ENCODE measurements at places on chromosomes 12 and 14.

- peak; percentile 46 for DNase-seq
Measured at GRCh38 chr12:21169878-21170472, 39.0 kb downstream of the SLCO1B1 start.

DNA sequence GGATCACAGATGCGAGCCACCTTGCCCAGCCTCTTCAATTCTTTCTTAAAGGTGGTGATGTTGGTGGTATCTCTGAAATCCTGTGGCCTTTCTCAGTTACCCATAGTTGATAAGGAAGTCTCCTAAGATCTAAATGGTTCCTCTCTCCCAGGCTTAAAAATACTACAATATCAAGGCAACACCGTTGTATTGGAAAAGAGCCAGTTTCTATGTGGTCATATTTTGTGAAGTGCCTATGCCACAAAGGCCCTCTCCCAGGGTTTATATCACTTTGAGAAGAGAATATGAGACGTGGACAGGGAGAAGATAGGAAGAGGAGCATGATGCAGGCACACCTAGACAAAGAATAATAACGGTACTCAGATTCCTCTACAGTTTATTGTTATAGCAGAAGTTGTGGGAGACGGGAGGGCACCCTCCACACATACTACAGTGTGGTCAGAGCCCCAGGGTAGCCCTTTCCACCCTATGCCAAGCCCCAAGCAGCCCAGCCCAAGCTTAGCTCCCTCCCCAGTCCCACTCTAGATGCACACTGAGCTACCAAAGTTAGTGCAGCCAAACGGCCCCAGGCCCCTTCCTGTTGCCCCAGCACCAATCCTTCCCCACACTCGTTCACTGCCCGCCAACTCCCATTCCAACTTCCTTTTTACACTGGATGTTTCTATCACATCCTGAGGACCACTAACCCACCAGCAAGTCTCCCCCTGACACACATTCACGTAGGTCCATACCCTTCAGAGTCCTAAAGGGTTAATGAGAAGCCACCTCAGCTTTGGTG lies 8.3 kb downstream of the NDRG2 start:
- no peak for DNase-seq

DNA sequence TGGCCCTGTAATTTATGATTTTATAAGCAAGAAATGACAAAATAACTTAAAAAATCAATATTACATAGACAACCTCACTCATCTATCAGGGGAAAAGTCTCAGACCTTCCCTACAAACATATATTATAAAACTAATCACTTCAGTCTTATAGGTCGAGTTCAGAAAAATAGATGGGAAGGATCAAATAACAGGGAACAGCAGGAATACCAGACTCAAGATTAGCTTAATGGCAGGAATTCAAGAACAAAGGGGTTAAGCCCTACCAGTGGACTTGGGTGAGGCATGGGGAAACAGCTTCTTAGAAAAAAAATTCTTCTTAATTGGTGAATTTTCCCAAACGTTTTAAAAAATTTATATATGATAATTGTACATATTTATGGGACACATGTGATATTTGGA lies 51.6 kb upstream of the CRY1 start:
- DNase-seq = no peak

DNA sequence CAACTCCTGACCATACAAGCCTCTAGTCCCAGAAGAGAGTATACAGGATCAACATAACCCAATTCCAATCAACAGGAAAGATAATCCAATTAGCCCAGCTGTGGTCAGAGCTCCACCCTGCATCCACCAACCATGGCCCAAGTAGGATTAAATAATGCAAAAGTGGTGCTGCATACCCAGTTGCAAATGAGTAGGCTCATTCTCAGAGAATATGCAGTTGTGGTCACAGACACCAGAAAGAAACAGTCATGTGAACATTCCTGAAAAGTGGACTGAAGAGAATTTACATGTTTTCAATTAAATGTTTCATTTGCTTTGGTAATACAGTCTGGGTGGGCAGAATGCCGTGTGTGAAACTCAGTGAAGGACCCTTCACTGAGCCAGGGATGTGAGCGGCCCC lies 167.2 kb upstream of the BMP4 start:
- DNase-seq = no peak

DNA sequence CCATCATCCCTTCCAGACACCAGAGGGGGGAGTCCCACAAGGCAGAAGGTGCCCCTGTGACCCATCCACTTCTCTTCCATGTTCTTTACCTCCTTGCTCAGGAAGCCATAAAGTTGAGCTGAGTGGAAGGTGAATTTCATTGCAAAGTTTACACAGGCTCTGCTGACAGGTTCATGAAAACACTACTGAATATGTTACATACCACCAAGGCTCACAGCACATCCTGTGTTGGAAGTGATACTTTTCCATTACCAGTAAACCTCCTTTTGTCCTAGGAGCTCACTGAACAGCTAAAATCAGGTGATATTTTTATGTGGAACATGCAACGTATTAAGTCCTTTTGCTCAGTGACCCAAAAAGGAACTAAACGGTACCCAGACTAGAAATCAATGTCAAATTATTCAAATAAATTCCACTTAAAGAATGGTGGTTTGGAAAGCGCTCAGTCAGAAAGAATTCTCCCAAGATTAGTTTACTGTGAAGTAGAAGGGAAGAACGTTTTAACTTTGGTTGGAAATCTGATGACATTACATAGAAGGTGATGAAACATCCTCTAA lies 196.2 kb upstream of the NUDT4 start:
- no peak for DNase-seq

DNA sequence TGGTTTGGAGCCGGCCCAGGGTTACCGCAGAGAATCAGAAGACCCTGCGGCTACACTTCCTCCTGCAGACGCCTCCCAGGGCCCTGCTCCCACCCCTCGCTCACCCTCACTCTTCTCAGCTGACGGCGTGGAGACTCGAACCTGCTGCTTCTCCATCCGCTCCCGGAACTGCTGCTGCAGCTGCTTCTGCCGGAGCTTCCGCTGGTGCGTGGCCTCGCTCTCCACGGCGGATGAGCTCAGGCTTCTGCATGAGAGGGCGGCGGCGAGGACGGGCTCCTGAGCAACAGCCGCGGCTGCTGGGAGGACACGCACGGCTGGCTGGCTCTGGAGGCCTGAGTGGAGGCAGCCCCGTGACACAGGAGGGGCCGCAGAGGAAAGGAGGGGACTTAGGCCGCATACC lies 33.3 kb downstream of the RAD52 start:
- no peak for DNase-seq

GRCh38 chr12:92133795-92134637 lies 11.6 kb downstream of the BTG1 start:
- no peak for DNase-seq

DNA sequence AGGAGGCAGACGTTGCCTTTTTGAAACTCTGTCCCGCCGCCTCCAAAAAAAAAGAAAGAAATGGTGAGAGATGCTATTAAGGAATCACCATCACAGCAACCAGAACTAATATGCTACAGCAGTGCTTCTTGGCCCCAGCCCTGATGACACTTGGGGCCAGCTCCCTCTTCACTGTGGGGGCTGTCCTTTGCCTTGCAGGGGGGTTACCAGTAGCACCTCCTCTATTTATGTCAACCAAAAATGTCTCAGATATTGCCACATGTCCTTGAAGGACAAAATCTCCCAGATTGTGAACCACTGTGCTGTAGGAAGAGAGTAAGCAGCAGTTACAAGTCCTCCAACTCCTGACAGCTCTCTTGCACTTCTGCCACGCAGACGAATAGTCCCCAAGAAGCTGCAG lies 76.4 kb downstream of the LRRC74A start:
- DNase-seq = no peak

DNA sequence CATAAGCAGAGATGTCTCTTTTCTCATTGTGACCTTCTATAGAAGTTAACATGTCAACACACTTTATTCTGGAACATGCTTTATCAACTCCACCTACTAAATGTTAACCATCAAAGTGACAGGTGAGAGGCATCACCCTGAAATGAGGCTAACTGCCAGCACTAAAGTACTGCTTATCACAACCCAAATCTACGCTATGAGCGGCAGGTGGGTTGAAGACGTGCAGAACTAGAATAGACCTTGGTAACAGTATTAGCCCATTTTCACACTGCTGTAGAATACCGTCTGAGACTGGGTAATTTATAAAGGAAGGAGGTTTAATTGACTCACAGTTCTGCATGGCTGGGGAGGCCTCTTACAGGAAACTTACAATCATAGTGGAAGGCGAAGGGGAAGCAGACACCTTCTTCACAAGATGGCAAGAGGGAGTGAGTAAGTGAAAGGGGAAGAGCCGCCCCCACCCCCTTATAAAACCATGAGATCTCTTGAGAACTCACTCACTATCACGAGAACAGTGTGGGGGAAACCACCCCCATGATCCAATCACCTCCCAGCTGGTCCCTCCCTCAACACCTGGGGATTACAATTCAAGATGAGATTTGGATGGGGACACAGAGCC lies 359.0 kb downstream of the SEC23A start:
- no peak for DNase-seq

GRCh38 chr14:71119075-71119474 lies 211.8 kb downstream of the PCNX1 start:
- DNase-seq = no peak

DNA sequence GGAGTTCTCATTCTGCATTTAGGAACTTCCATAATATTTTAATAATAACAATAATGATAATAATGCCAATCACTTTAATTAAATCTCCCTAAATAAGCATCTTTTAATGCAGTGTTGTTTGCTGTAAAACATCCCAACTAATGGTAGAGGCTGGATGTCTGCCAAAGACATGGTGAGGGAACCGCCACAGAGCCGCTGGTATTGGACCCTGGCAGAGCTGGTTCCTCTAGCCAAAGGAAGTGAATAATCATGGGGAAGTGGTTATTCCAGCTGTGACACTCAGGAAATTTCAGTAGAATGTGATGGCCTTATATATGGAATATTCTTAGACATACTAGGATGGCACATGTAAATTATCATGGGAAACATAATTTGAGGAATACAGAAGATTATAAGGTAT lies 483.3 kb downstream of the ZFP36L1 start:
- DNase-seq = no peak

GRCh38 chr14:66403183-66403582 lies 83.0 kb upstream of the CCDC196 start:
- DNase-seq = no peak

GRCh38 chr12:56629459-56630179 lies 507 bp downstream of the BAZ2A start:
- DNase-seq = no peak

DNA sequence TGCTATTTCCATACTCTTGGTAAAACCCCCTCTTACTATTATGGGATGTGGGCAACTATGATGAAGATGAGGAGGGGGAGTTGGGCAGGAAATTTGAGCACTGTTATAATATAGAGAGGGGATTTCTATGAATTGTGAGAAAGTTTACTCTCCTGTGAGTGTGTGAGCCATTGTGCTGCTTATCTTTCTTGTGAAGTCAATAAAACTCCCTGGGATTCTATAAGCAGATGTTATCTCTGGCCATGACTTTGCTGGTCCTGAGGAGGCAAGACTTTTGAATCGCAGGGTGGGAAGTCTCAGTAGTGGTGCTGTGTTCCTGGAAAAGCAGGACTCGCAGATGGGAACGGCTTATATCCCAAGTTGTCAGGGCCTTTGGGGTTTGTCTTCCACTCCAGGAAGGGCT lies 62.2 kb downstream of the EMP1 start:
- no peak for DNase-seq

- no peak for DNase-seq
Measured at GRCh38 chr12:10247436-10248058, 34.9 kb downstream of the GABARAPL1 start.

- DNase-seq = no peak
Measured at GRCh38 chr12:92879698-92880322, 49.3 kb downstream of the EEA1 start.

DNA sequence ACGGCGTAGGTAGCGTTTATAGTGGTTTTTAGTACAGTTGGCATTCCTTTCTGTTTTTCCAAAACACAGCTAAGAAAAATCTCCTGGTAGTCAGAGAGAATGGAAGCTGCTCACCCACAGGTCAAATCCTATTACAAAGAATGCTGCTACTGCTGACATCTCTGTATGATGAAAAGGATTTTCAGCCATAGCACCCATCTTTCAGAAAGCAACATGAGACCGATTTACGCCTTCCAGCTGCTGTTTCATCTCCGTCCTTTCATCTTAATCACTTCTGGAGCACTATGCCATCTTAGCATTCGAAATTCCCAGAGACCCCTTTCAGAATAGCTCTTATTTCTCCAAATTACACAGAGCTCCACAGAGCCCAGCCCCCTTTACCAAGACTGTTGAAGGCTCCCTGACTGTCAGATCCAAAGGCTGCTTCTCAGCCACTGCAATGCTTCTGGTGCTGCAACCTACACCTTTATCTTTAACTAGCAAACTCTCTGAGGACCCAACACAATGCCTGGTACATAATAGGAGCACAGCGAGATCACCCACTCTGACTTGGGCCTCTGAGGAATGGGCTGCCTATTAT lies 211.8 kb downstream of the NEDD1 start:
- DNase-seq = no peak

- no peak for DNase-seq
Measured at GRCh38 chr14:87131879-87132278, 861.1 kb downstream of the GALC start.

- no peak for DNase-seq
Measured at GRCh38 chr14:44962334-44963043, 499 bp downstream of the TOGARAM1 start.

- no peak for DNase-seq
Measured at GRCh38 chr12:97408363-97408762, 54.2 kb upstream of the RMST start.

GRCh38 chr14:77710364-77710763 lies 2.5 kb downstream of the SLIRP start:
- no peak for DNase-seq

- DNase-seq = no peak
Measured at GRCh38 chr12:69661386-69661785, 37.7 kb downstream of the BEST3 start.

GRCh38 chr12:54201001-54201794 lies 12.4 kb upstream of the SMUG1 start:
- no peak for DNase-seq

- no peak for DNase-seq
Measured at GRCh38 chr14:31291210-31291609, 83.6 kb upstream of the HECTD1 start.

DNA sequence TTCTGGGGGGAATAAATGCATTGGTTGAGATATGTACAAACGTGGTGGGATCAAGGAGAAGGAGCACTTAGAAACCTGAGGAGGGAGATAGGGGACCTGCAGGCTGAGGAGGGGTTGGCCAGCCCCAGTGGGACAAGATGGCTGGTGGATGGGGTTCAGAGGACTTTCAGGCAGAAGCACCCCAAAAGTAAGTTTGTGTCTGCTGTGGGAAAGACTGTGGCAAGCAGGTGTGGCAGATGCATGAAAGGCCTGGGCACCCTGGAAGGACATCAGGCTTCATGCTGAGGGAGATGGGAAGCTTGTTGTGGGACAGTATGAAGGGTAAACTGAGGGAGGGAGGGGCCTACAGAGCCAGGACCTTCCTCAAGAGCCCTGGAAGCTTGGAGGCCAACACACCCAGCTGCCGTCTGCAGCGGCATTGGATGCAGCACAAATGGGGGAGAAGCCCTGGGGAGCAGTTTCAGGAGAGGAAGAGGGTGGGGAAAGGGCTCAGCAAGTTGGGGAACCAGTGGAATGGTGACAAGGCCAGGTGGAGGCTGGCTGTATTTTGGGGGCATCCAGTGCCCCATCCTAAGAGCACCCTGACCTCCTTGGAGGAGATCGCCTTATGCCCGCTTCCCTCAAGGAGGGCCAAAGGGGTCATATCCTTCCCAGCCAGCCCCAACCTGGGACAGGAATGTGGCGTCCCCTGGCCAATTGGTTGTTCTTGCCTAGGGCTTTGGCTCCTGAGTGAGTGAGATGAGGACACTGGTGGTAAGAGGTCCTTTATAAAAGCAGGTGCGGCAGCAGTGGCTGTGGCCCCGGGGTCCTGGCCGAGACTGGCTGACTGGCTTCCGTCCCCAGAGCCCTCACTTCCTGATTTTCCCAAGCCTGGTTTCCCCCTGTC lies 20.7 kb downstream of the NFKBIA start:
- DNase-seq = no peak

- DNase-seq = no peak
Measured at GRCh38 chr12:125061229-125061628, 4.0 kb upstream of the AACS start.

Measured in SW 1271 (cell line).